ENCODE measurements at places on chromosomes 2 and 18.

- DNase-seq = no peak
These were observed 90.0 kb upstream of the ATL2 start for GRCh38 chr2:38466876-38467767.

DNA sequence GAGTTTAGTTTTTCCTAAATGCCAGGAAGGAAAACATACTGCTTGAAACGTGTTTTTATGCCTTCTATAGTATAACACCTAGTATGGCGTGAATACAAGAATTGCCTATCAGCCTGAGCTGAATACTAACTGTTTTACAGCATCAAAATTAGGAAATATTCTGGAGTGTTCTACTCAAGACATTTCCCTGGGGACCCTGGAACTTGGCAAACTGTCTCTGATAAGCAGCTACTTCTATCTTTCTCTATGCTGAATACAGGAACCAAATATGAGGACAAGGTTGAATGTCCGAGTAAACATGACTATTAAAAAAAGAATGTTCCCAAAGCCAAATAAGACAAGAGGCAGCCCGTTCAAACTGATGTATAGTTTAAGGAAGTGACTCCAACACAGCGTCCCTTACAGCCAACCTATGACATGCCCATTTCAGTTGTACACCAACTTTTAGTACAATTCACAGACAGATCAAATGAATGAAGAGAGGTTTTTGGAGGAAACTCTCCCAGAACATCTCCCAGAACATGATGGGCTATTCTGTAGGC is 951.3 kb upstream of the ACVR2A start:
- no peak for DNase-seq

DNA sequence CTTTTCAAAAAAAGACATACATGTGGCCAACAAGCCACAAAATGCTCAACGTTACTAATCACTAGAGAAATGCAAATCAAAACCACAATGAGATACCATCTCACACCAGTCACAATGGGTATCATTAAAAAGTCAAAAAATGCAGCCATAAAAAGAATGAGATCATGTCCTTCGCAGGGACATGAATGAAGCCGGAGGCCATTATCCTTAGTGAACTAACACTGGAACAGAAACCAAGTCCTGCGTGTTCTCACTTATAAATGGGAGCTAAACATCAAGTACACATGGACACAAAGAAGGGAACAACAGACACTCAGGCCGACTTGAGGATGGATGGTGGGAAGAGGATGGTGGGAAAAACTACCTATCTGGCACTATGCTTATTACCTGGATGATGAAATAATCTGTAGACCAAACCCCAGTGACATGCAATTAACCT is 17.8 kb upstream of the ATL2 start:
- DNase-seq = no peak

GRCh38 chr2:136891100-136891499 is 125.8 kb downstream of the THSD7B start:
- DNase-seq = no peak

DNA sequence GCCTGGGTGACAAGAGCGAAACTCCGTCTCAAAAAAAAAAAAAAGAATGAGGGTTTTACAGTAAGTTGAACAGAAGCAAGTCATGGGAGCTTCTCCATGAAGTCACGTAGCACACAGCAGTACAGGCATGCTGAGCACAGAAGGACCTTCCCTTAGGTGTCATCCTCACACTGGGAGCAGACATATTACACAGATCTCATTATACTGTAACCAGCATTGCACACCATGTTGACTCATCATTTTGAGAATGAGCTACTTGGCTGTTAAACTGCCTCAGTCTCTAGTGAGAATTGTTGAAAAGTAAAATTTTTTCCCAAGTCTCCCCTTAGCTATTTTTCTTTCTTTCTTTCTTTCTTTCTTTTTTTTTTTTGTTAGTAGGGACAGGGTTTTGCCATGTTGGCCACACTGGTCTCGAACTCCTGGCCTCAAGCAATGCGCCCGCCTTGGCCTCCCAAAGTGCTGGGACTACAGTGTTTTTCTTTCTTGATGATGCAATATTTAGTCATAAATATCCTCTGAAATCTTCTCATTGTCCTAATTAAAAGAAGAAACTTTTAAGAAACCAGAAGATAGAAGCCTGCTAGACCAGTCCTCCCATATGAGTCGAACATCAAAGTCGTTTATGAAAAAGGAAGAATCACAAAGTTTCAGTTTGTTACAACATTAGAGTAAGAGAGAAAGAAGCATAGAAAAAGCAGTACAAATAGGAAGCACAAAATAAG is 37.9 kb upstream of the PPP1CB start:
- no peak for DNase-seq

GRCh38 chr18:33821503-33821902 is 243.5 kb downstream of the ASXL3 start:
- no peak for DNase-seq

- no peak for DNase-seq
These were observed 170.6 kb downstream of the DNAH6 start for GRCh38 chr2:84686783-84687476.

GRCh38 chr2:46493241-46493970 is 14.0 kb downstream of the TMEM247 start:
- no peak for DNase-seq

DNA sequence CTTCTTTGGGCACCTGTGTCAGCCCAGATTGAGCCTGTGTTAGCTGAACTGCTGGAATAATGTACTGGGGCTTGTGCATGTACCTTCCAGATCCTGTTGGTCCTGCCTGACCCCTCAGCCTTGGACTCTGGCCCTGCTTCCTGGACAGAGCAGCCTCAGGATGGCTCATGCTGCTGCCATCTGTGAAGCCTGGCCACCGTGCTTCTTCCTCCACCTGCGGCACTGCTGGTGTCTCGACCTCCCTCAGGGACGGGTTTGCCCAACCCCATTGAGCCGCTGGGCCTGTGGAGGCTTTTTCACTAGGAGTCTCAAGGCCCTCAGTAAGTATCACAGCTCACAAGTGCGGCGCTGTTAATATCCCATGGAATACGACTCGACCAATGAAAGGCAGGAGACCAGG is 342.7 kb downstream of the TGIF1 start:
- DNase-seq = no peak

- no peak for DNase-seq
These were observed 337.3 kb downstream of the OSR1 start for GRCh38 chr2:19021100-19021476.
